Chondrocyte (in vitro differentiated cells): ENCODE measurements at places on chromosomes 2 and 18. TPM values are rescaled to one million over a fixed set of nuclear protein-coding genes. Genes with fewer than 3 reads are reported as not detected.

The SLC40A1 gene
- 15.0 to 21.7 TPM (median 20.3 TPM) in 3 replicates for total RNA-seq

The FER1L5 gene
- total RNA-seq: not detected in 3 replicates

The MC5R gene
- total RNA-seq: not detected in 3 replicates

The MPP4 gene
- 0.26 to 0.56 TPM (median 0.37 TPM) in 3 replicates for total RNA-seq

- no peak overlapping the region for H3K27ac ChIP-seq
- peaks cover 21% of the 10 kb centered on the region for H3K27me3 ChIP-seq
- H3K36me3 ChIP-seq: no peaks in the 10 kb centered on the region
- no peak overlapping the region for H3K4me3 ChIP-seq
- H3K4me1 ChIP-seq: no peaks in the 10 kb centered on the region
These were observed 206.8 kb downstream of the CLIP4 start for GRCh38 chr2:29322011-29322410.

The CPLX4 gene
- total RNA-seq: not detected in 3 replicates

The GYPC gene
- 29.1 to 48.6 TPM (median 46.4 TPM) in 3 replicates for total RNA-seq

- no peak for DNase-seq
- H3K4me3 ChIP-seq: no peak overlapping the region
- H3K27ac ChIP-seq: no peak overlapping the region
- H3K4me1 ChIP-seq: peaks cover 31% of the 10 kb centered on the region
- H3K36me3 ChIP-seq: no peaks in the 10 kb centered on the region
These were observed 112.0 kb upstream of the THOC1 start for GRCh38 chr18:379681-380330.

DNA sequence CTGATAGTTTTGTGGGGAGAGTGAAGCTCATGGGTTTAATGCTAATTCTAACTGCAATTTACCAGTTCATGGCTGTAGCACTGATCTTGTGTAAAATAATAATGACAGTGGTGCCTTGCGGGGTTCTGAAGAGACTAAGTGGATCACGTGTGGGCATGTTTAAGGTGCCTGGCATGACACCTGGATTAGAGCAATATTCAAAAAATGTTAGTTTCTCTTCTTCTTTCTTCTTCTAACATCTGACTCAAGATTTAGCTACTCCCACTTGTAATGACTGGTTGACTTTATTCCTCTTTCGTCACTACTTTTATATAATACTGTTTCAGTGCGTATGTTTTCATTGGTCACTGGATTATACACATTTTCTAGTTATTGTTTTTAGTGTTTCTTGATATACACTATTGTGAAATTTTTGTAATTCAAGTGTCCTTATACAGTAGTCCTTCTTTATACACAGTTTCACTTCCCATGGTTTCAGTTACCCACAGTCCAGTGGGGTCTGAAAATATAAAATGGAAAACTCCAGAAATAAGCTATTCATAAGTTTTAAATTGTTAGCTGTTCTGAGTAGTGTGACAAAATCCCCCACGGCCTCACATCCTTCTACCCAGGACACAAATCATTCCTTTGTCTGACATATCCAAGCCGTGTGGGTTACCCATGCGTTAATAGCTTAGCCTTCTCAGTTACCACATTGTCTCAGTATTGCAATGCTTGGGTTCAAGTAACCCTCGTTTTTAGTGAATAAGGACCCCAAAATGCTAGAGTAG lies 662.2 kb upstream of the CNTNAP5 start:
- DNase-seq: no peak
- H3K4me3 ChIP-seq: no peak overlapping the region
- H3K27ac ChIP-seq: no peak overlapping the region

DNA sequence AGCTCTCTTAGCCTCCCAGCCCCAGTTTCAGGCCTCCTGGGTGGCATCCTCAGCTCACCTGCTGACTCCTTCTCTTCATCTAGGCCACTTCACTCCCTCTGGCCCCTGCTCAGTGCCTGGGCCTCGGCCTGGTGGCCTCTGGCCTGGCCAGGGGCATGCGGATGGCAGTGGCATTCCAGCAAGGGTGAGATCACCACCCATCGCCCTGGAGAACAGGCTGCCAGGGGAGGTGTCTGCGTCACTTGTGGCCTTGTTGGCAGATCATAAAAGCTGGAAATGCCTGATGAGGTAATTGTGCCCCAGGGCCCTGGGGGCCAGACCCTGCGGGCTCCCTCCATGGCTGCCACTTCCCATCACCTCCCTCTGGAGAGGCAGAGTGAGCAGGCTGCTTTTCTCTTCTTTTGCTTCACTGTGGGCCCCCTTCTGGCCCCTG lies 72.5 kb upstream of the SMAD2 start:
- no peak overlapping the region for H3K4me3 ChIP-seq
- no peak for DNase-seq
- H3K27me3 ChIP-seq: no peaks in the 10 kb centered on the region
- H3K4me1 ChIP-seq: peaks cover 15% of the 10 kb centered on the region
- no peaks in the 10 kb centered on the region for H3K36me3 ChIP-seq
- no peak overlapping the region for H3K27ac ChIP-seq

- H3K4me1 ChIP-seq: no peaks in the 10 kb centered on the region
- no peaks in the 10 kb centered on the region for H3K27me3 ChIP-seq
- H3K4me3 ChIP-seq: no peak overlapping the region
- H3K27ac ChIP-seq: no peak overlapping the region
These were observed 65.6 kb upstream of the ZNF385B start for GRCh38 chr2:179927041-179927440.

The FTCDNL1 gene
- total RNA-seq: 0.34 to 1.2 TPM (median 0.65 TPM) in 3 replicates

DNA sequence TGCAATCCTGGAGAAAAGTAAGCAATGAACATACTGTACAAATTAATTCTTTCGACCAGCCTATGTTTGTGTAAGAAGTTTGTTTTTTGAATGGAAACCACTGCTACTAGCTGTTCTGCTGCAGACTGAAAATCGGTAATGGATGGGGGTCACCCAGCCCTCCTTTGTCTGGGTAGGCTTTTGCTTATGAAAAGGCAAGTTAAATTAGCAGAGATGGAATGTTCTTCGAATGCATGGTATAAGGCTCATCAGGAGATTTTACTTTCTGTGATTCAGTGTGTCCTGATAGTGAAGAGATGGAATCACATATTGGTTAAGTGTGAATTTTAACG lies 53.8 kb downstream of the EEF1B2 start:
- H3K36me3 ChIP-seq: no peaks in the 10 kb centered on the region
- H3K27ac ChIP-seq: peak overlapping the region; percentile 97
- H3K4me3 ChIP-seq: peak overlapping the region; percentile 66
- H3K4me1 ChIP-seq: peaks cover 40% of the 10 kb centered on the region

The SCN2A gene
- 1.8 to 2.8 TPM (median 1.9 TPM) in 3 replicates for total RNA-seq

The DNMT3A gene
- 43.9 to 56.7 TPM (median 45.4 TPM) in 3 replicates for total RNA-seq

- no peak overlapping the region for H3K27ac ChIP-seq
- H3K36me3 ChIP-seq: no peaks in the 10 kb centered on the region
- no peak for DNase-seq
- H3K4me1 ChIP-seq: no peaks in the 10 kb centered on the region
These were observed 133.6 kb upstream of the CAPN13 start for GRCh38 chr2:30940839-30941238.

DNA sequence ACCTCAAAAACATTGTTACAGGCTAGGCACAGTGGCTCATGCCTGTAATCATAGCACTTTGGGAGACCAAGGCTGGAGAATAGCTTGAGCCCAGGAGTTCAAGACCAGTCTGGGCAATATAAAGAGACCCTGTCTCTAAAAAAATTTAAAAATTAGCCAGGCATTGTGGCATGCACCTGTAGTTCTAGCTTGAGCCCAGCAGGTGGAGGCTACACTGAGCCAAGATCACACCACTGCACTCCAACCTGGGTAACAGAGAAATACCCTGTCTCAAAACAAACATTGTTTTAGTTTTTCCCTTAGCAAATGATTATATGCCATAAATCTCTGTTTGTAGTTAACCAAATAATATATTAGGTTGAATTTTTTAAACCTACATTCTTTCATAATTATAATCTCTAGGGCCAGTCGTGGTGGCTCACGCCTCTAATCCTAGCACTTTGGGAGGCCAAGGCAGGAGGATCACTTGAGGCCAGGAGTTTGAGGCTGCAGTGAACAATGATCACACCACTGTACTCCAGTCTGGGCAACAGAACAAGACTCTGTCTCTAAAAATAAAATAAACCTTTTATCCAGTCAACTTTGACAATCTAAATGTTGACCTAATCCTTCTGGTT lies 13.3 kb upstream of the CYP20A1 start:
- H3K36me3 ChIP-seq: peaks cover 7% of the 10 kb centered on the region
- H3K27ac ChIP-seq: no peak overlapping the region
- H3K4me1 ChIP-seq: no peaks in the 10 kb centered on the region
- H3K4me3 ChIP-seq: no peak overlapping the region

DNA sequence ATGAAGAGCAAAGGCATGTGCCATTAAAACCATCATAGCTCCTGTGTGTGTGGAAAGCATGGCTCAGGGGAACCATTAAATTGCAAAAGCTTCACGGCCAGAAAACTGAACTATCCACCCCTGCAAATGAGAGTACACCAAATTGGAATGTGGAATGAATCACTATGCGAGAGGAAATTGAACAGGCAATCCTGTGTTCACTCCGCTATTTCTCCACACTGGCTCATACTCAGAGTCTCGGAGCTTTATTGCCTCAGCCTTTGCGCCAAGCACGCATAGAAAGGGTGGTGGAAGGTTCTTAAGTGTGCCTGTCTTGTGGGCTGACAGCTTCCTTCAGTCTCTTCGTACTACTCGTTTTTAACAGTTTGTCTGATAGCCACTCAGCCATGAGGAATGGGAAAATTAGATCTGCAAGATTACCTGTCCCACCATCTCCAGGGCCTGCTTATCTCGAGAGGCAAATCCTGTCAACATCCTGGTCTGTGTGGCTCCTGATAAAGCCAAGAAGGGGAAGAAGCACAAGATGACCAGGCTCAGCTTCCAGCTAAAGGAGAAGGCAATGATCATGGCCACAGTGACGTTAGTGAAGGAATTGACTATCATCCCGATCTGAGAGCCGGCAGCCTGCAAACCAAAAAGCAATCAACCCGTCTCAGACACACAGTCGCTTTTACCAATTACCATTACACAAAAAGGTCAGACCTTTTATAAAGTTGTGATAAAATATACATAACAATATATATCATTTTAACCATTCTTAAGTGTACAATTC lies 34.9 kb downstream of the G6PC2 start:
- no peak for DNase-seq
- no peaks in the 10 kb centered on the region for H3K4me1 ChIP-seq
- H3K27ac ChIP-seq: no peak overlapping the region
- H3K27me3 ChIP-seq: no peaks in the 10 kb centered on the region
- H3K4me3 ChIP-seq: no peak overlapping the region
- no peaks in the 10 kb centered on the region for H3K36me3 ChIP-seq

- no peaks in the 10 kb centered on the region for H3K4me1 ChIP-seq
- no peak for DNase-seq
- no peak overlapping the region for H3K4me3 ChIP-seq
- no peak overlapping the region for H3K27ac ChIP-seq
- H3K36me3 ChIP-seq: no peaks in the 10 kb centered on the region
These were observed 11.3 kb downstream of the RAD51AP2 start for GRCh38 chr2:17506736-17507616.

GRCh38 chr18:48030616-48031480 lies 100.4 kb upstream of the SMAD2 start:
- H3K27me3 ChIP-seq: no peaks in the 10 kb centered on the region
- H3K4me1 ChIP-seq: peaks cover 17% of the 10 kb centered on the region
- H3K27ac ChIP-seq: no peak overlapping the region
- no peaks in the 10 kb centered on the region for H3K36me3 ChIP-seq

DNA sequence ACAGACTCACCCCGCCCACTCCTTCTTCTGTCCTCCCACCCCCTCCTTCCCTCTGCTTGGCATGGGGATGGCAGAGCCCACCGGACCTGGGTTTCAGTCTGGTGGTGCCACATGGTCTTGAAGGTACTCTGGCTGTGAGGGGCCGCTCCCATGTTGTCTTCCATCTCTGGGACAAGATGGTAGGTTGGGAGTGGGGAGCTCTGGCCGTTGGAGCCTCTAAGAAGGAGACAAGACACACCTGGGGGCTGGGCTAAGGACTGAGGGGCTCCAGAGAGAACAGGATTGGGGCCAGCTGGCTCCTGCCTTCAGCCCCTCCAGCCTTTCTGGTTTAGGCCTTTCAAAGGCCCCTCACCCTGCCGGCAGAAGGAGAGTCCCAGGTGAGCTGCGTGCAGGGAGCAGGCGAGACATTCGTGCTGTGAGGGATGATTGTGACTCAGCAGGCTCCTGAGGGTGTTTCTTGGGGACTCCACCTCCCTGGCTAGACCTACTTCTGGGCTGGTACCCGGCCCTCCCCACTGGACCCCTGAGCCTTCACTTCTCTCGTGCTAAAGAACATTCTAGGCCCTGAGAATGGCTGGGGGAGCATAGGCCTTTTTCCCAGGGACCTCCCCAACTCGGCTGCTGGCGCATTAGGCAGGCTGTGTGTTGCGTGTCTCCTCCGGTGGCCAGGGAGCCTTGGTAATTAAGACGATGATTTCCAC lies 128.2 kb upstream of the HAAO start:
- no peak for DNase-seq
- no peaks in the 10 kb centered on the region for H3K27me3 ChIP-seq
- H3K4me1 ChIP-seq: peaks cover 45% of the 10 kb centered on the region

The INPP5D gene
- 0.20 to 0.48 TPM (median 0.21 TPM) in 3 replicates for total RNA-seq

The CGREF1 gene
- 9.6 to 15.9 TPM (median 13.5 TPM) in 3 replicates for total RNA-seq

GRCh38 chr2:10733980-10734379 lies 12.6 kb downstream of the ATP6V1C2 start:
- peaks cover 16% of the 10 kb centered on the region for H3K27me3 ChIP-seq
- no peaks in the 10 kb centered on the region for H3K36me3 ChIP-seq
- no peak overlapping the region for H3K4me3 ChIP-seq
- no peaks in the 10 kb centered on the region for H3K4me1 ChIP-seq

The CXCR4 gene
- not detected in 3 replicates for total RNA-seq

The ANKRD30BL gene
- not detected in 3 replicates for total RNA-seq

The REG1A gene
- total RNA-seq: not detected in 3 replicates

DNA sequence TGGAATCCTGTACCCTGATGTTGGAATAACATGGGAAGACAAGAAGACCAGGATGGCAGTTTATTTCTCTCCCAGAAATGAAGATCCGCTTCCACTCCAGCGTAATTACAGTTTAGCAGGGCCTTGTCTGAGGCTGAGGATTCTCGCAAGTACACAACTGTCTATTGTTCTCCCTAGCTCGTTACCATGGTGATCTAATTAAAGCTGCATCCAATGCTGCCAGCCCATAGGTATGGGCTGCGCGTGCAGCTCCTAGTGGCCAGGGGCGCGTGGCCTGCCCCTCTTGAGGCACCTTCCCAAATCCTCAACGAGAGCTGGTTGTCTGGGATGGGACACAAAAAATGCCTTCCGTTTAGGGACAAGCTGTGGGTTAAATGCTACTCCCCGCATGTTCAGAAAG lies 344.9 kb downstream of the CYRIA start:
- no peak for DNase-seq
- H3K36me3 ChIP-seq: no peaks in the 10 kb centered on the region
- H3K27ac ChIP-seq: no peak overlapping the region
- H3K27me3 ChIP-seq: peaks cover 4% of the 10 kb centered on the region
- no peak overlapping the region for H3K4me3 ChIP-seq

DNA sequence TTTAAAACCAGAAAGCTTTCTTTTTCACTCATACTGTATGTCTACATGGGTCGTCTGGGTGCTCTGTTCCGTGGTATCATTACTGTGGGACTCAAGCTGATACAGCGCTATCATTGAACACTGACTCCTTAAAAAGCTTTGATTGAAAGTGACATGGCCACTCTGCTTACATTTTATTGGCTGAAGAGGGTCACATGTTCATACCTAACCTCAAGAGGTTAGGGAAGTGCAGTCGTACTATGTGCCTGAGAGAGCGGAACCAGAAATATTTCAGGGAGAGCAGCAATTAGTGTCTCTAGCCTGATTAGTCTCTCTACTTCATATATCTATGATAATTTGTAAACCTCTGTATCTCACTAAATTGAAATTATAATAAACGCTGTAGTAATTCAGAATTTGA lies 43.5 kb downstream of the PSMD14 start:
- no peaks in the 10 kb centered on the region for H3K36me3 ChIP-seq
- DNase-seq: no peak
- no peak overlapping the region for H3K27ac ChIP-seq
- peaks cover 41% of the 10 kb centered on the region for H3K4me1 ChIP-seq
- H3K27me3 ChIP-seq: no peaks in the 10 kb centered on the region

The DSC2 gene
- total RNA-seq: 0.58 to 2.3 TPM (median 2.0 TPM) in 3 replicates

GRCh38 chr2:114800371-114800770 lies 357.9 kb downstream of the DPP10 start:
- H3K27me3 ChIP-seq: no peaks in the 10 kb centered on the region
- DNase-seq: no peak
- no peaks in the 10 kb centered on the region for H3K36me3 ChIP-seq
- H3K27ac ChIP-seq: no peak overlapping the region
